Stimulated activated CD4-positive, alpha-beta T cell treated with anti-CD3 and anti-CD28 coated beads, TNF-alpha, amount 100 ng/mL, for 1 hour (primary cell): ENCODE measurements at places on chromosomes 6 and 20.

DNA sequence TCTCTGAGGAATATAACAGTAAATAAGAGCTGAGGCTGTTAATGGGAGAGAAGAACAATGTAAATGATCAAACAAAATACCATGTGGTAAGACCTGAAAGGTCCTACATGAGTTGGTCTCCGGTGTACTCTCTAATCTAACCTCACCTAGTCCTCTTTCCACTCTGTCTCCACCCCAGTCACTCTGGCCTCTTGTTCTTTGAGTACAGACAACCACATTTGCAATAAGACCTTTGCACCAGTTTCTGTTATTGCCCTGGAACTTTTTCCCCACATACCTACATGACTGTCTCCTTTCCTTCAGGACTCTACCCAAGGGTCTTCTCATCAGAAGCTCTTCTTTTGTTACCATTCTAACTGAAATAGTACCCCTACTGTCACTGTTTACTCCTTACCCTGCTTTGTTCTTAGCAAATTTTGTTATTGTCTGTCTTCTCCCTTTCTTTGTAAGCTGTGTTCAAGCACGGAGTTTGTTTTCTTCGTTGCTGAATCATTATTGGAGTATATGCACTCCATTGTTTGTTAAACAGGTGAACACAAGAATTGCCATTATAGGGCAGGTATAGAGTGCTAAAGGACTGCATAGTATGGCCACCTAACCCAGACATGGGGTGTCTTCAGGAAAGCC is 37.3 kb downstream of the MAPK14 start:
- no peak for DNase-seq

- no peak for DNase-seq
Measured at GRCh38 chr20:18436847-18437246, 30.0 kb downstream of the DZANK1 start.

- DNase-seq = no peak
Measured at GRCh38 chr20:38148328-38149102, 16.6 kb downstream of the TGM2 start.

GRCh38 chr6:168189200-168190013 is 110.4 kb upstream of the FRMD1 start:
- DNase-seq = no peak

- no peak for DNase-seq
Measured at GRCh38 chr6:30154709-30155519, 6.1 kb downstream of the TRIM10 start.

GRCh38 chr6:119379809-119380208 is 30.2 kb upstream of the MAN1A1 start:
- DNase-seq = no peak

DNA sequence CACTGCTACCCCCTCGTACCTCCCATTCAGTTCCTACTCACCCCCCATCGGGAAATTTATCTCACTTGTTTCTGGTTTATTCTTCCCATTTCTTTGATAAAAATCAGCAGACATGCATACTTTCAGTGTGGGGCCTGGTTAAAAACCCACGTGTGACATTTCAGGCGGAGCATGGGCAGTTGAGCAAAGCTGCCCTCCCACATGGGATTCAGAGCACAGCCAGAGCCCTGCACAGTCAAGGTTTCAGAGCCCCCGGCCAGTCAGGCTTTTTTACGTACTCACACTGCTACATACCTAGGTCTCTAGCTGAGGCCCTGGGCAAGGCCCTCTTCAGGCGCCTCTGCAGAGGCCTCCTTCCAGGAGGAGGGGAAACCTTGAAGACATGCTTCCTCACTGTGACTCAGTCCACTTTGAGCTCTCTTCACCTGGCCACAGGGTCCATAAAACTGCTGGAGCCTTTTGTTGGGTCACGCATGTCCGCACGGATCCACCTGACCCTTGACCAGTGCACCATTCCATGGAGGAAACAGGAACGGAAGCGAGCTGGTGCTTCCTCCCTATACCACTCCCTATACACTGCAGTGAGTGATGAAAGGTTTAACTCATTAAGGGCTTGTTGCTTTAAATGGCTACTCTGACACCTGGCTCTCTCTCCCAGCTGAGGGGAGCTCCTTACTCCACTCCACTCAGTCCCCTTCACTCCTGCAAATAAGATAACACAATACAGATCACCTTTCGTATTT is 713.3 kb downstream of the PRKN start:
- DNase-seq = no peak

GRCh38 chr6:119296036-119297035 is 53.2 kb downstream of the MAN1A1 start:
- DNase-seq = no peak

DNA sequence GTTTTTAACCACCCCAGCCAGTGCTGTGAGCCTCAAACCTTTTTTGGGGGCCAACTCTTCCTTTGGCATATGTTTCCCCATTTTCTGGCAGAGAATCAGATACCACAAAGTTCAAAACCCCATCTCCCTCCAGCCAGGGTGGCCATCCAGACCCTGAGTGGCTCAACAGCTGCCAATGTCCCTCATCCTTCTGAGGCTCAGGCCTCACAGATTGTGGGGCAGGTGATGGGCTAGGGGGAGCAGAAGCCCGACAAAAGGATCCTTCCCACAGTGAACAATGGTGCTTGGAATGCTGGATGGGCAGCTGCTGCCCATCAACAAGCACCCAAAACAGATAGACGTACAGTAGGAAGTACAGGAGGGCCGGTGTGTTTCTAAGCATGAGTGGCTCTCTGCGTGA is 42.6 kb upstream of the IL17A start:
- no peak for DNase-seq

DNA sequence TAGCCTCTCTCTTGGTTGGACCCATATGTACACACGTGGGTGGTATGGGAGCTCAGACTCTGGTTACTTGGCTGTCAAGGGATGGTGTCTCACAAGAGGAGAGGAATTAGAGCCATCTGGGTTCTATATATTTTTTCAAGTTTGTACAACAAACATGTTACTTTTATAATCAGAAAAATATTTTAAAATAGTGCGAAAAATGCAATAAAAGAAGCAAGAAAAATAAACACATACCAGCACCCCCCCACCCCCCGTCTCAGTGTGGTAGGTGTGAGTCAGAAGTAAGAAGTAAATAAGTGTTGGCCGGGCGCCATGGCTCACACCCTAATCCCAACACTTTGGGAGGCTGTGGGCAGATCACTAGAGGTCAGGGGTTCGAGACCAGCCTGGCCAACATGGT is 2.1 kb upstream of the TIAM2 start:
- DNase-seq = no peak

DNA sequence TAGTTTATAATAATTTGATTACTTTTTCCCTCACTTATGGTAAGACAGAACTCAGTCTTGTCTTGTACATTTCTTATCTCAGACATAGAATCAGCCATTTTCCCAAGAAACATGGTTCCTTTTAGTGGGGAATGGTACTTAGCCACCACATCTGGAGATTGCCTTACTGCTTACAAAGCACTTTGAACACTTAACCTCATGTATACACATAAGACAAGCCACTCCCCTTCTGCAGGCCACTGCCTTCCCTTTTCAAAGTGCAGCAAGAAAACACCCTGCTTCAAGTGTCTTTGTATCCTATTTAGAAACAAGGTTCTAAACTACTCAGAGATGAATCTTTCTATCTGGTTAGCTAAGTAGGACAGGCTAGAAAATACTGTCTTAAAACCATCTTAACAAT is 159.2 kb downstream of the UBE3D start:
- no peak for DNase-seq

DNA sequence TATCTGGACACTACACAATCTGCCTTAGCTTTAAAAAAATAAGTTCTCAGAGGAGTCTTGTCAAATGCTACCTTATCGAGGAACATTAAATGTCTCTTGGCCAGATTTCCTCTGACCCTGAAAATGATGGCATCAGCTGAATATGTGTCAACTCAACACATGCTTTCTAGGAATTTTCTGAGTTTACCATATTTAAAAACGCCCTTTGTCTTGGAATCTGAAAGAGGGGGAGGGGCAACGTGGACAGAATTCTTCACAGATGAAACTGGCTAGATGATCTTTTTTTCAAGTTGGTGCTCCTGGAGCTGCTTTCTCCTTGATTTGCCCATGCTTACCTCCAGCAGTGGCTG is 5.1 kb downstream of the SOX4 start:
- DNase-seq = no peak

GRCh38 chr6:10518557-10519407 is 2.4 kb upstream of the GCNT2 start:
- DNase-seq = no peak

DNA sequence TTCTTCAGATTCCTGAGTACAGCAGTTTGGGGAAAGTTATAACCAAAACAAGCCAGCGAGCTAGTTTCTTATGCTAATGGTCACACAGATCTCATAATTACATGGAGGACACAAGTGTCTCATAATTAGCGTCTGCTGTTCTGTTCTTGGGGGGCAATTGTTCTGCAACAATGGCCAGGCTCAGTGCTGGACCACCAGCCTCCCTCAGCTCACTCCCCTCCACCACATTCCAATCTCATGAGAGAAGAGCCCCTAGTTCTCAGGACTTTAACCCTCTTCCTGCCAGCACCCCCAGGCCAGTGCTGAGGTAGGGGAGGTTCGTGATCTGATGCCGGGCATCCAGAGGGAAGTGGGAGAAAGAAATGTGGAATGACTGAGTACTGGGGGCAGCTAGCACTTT is 20.2 kb upstream of the TOX2 start:
- DNase-seq = no peak

GRCh38 chr20:57546956-57547649 is 13.8 kb upstream of the PCK1 start:
- DNase-seq = no peak

DNA sequence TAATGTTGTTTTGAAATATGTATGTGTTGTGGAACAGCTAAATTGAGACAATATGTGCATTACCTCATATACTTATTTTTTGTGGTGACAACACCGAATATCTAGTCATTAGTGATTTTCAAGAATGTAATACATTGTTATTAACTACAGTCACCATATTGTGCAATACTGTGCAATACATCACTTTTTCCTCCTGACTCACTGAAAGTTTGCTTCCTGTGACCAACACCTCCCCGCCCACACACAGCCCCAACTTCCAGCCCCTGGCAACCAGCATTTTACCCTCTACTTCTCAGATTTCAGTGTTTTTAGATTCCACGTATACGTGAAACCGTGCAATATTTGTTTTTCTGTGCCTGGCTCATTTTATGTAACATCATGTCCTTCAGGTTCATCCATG is 627.9 kb downstream of the PRKN start:
- DNase-seq = no peak

GRCh38 chr6:4162370-4162769 is 27.0 kb upstream of the ECI2 start:
- DNase-seq = no peak

GRCh38 chr20:24720957-24721356 is 228.1 kb upstream of the CST7 start:
- DNase-seq = no peak

DNA sequence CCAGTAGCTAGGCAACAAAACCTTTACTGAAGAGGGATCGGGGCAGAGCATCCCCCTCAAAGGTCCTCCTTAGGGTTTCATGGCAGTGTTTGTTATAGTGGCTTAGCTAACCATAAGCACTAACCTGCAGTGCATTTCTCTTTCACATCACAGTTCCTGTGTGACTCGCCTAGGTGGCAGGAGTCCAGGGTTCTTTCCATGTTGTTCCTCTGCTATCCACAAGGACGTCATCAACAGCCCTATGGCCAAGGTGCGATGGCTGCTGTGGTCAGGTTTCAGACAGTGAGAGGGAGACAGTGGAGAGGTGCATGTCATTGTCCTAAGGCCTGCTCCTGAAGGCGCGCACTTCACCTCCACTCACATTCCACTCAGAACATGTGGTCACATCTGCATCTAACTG is 38.8 kb upstream of the FOXA2 start:
- no peak for DNase-seq

- DNase-seq = no peak
Measured at GRCh38 chr6:14757418-14757817, 488.5 kb upstream of the JARID2 start.

DNA sequence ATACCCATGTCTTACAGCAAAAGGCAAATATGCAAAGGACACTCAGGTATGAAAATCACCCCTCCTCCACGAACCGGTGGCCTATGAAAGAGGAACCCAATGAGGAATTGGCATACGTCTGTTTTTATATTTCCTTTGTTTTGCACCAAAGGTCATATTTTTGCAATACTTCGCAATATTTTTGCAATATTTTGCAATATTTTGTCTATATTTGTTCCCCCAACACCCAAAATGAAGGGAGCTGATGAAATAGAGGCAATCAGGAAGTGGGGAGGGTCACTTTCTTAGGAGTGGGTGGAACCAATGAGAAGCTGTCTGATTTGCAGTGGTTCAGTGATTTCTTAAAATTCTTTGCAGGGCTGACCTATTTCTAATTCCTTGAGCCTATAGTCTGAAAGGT is 296.8 kb upstream of the TSHZ2 start:
- DNase-seq = no peak

DNA sequence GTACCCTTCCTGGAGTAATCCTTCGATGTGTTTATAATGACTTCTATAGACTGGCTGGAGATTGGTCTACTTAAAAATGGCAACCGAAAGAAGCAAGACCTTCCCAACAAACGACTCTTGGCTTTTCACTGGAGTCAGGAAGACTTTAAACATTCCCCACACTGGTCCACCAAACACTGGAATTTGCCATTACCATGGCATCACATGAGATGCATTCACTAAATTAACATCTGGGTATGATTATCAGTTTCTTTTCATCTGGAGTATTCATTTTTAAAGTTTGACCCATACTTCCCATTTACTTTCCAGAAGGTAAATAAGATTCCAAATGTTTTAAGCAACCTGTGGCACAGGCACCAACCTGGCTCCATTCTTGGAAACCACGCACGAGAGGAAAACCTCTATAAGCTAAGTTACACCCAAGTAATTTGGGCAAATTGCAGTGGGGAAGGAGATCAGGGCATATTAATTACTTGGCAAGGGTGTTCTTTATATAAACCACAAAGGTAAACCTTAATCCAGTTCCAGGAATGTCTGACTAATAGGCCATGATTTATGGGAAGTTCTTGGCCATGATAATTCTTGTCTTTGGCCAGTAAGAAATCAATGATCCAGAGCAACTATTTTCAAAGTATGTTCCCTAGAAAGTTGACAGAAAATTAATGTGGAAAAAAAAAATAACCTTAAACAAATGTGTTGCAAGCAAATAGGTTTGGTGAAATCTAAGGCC is 190.0 kb upstream of the COL21A1 start:
- DNase-seq = no peak

DNA sequence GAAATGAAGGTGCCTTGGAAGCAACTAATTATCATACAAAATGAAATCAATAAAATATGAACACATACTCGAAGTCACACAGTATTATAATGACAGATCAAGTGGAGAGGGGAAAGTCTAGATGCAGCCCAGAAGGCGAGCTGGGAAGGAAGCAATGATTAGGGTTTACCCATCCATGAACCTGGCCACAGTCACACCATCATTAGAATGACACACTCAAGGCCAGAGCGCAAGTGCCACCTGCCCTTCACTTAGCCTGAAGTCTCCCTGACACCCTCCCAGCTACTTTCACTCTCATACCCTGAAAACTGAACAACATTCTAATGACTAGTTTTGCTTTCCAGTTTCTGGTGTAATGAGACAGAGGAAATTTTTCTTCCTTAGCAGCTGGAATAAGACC is 302.8 kb upstream of the JARID2 start:
- DNase-seq = no peak

DNA sequence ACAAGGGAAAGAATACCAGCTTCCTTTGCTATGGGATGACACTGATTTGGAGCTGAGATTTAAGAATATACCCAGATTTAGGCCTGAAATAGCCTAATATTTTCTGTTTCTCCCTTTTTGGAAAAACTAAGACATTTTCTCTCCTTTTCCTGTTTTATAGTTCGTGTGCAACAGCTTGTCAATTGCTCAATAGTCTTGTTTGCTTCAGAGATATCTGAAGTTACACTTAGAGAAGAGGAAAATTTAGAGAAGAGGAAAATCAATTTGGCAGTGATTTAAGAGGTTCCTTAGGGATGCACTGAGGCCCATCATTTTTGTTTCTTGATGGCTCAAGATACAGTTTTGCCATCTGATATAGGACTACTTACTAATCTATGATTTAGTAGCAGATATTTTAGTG is 398.6 kb downstream of the RFPL4B start:
- no peak for DNase-seq
